ENCODE measurements at places on chromosomes 3 and 15. TPM values are rescaled to one million over a fixed set of nuclear protein-coding genes. Genes with fewer than 3 reads are reported as not detected.

SLC22A14 gene
- 0.12 TPM for total RNA-seq

UBA5 gene
- total RNA-seq = 54.7 TPM

FBXO40 gene
- 7.3 TPM for total RNA-seq

PRR20G gene
- total RNA-seq = not detected

ATP6V1A gene
- 33.0 TPM for total RNA-seq

ROPN1B gene
- not detected for total RNA-seq

CYP19A1 gene
- 0.69 TPM for total RNA-seq

CCDC39 gene
- total RNA-seq = not detected

GCHFR gene
- total RNA-seq = 66.7 TPM

APOD gene
- not detected for total RNA-seq

CLCN2 gene
- 13.1 TPM for total RNA-seq

HSPBAP1 gene
- total RNA-seq = 2.9 TPM

MAP1A gene
- 30.6 TPM for total RNA-seq

CCDC54 gene
- not detected for total RNA-seq

PLA2G4E gene
- total RNA-seq = 0.06 TPM

STRIT1 gene
- not detected for total RNA-seq

NDUFAF3 gene
- 361 TPM for total RNA-seq

GPR160 gene
- total RNA-seq = not detected

GTF2E1 gene
- 22.1 TPM for total RNA-seq

ZBBX gene
- total RNA-seq = 2.3 TPM

SATB1 gene
- 33.2 TPM for total RNA-seq

GXYLT2 gene
- 43.1 TPM for total RNA-seq

IL17RC gene
- total RNA-seq = 49.2 TPM

FNDC3B gene
- total RNA-seq = 56.8 TPM

ITPKA gene
- total RNA-seq = 6.0 TPM

CYP1A1 gene
- total RNA-seq = 0.45 TPM
